Placental pericyte (primary cell): ENCODE measurements at places on chromosomes 1 and 21. TPM values are rescaled to one million over a fixed set of nuclear protein-coding genes. Genes with fewer than 3 reads are reported as not detected.

The RIPK4 gene
- not detected in 2 replicates for total RNA-seq

The ROR1 gene
- 13.6 and 17.9 TPM in 2 replicates for total RNA-seq

The RIMS3 gene
- 0.14 and 0.66 TPM in 2 replicates for total RNA-seq

The CR1L gene
- not detected in 2 replicates for total RNA-seq

The SLC44A5 gene
- under 0.01 TPM in 2 replicates for total RNA-seq

The CA6 gene
- not detected in 2 replicates for total RNA-seq

The ZNF695 gene
- 0.44 and 5.0 TPM in 2 replicates for total RNA-seq

The SAMSN1 gene
- total RNA-seq = 0.14 TPM in 1 of 2 replicates, not detected in the other

The CFAP107 gene
- not detected in 2 replicates for total RNA-seq

The S100A7A gene
- not detected in 2 replicates for total RNA-seq

The DNAJC8 gene
- 58.1 and 74.8 TPM in 2 replicates for total RNA-seq

The RPTN gene
- total RNA-seq = not detected in 2 replicates

The SPRR5 gene
- total RNA-seq = not detected in 2 replicates

The URB1 gene
- 15.1 and 38.7 TPM in 2 replicates for total RNA-seq

The RHCE gene
- total RNA-seq = 0.14 and 0.66 TPM in 2 replicates

The KRTAP13-1 gene
- not detected in 2 replicates for total RNA-seq

The TIAM1 gene
- 1.7 TPM in 1 of 2 replicates, not detected in the other for total RNA-seq

The EDN2 gene
- not detected in 2 replicates for total RNA-seq

The EYA3 gene
- total RNA-seq = 12.5 and 27.6 TPM in 2 replicates

The DNM3 gene
- total RNA-seq = 0.22 and 1.4 TPM in 2 replicates

The S100A7 gene
- total RNA-seq = not detected in 2 replicates

The AADACL4 gene
- total RNA-seq = not detected in 2 replicates

The TRNAU1AP gene
- total RNA-seq = 17.7 and 19.3 TPM in 2 replicates

The ERRFI1 gene
- total RNA-seq = 42.0 and 192 TPM in 2 replicates

The KIF21B gene
- 0.22 and 0.29 TPM in 2 replicates for total RNA-seq

The SUSD4 gene
- 2.3 TPM in 1 of 2 replicates, not detected in the other for total RNA-seq

The RPRD2 gene
- total RNA-seq = 9.8 and 14.3 TPM in 2 replicates

The ARHGEF10L gene
- 14.2 and 15.7 TPM in 2 replicates for total RNA-seq

The UBL4B gene
- total RNA-seq = not detected in 2 replicates

The RIMKLA gene
- under 0.01 TPM in 1 of 2 replicates, not detected in the other for total RNA-seq
